ENCODE measurements at places on chromosomes 5 and 9.

DNA sequence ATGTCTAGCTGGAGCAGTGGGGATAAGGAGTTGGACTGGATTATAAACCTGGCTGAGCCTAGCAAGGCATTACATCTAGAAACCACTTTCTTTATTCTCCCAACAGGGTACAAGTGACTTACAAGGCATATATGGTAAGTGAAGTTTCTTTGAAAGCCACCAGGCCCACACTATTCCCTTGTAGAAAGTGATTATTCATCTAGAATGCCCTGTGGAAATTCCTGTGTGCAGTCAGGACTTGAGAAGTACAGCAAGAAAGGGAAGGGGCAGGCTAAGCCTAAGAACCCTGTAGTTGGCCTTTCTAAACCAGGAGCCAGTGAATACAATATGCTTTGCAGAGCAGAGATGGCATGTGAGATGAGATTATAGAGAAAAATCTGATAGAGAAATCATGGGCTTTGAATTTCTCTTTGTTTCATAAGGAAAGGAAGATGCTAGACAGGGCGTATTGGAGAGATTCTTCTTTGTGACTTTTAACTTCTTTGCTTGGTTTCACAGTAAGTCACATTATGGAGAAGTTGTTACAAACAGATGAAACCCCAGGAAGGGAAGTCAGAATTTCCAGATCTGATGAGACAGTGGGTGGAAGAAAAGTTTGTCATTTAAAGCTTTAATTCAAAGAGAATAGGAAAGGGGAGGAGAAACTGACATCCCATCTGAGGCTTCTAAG is 321.7 kb downstream of the NDUFS4 start:
- DNase-seq = no peak

DNA sequence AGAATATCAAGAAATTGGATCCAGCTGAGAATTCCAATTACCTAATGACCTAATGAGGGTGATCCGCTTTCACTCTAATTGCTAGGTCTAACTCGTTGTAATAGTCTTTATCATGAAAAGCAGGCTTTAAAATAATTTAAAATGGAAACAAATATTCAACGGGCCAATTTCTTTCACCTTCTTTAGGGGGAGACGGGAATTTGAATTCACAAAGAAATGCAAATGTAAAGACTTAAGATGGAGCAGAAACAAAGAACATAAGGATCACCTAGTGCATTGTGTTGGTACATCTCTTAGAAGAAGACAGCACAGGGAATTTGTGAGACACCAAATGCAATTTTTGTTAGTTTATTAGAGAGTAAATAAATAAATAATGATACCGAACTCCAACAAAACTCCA is 1.5 kb upstream of the KCNN2 start:
- DNase-seq = no peak

GRCh38 chr5:154756868-154757813 is 2.0 kb downstream of the LARP1 start:
- no peak for DNase-seq

GRCh38 chr5:175824676-175825075 is 46.7 kb upstream of the CPLX2 start:
- DNase-seq = no peak

DNA sequence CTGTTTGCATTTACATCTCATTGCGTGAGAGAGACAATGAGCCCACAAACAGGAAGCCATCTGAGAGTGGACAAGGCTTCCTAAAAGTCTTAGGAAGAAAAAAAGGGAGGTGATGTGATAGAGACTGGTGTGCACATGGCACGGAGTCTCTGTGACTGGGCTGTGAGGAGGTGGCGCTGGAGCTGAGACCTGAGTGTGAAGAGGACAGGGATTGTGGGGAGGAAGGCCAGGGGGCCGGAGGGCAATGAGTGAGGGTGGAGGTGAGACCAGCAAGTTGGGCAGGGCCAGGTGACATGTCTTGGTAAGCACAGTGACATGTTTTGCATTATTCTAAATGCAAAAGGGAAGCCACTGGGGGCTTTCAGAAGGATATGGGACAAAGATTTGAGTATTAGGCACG is 45.0 kb downstream of the TSPAN17 start:
- no peak for DNase-seq

- no peak for DNase-seq
Observed at GRCh38 chr9:13646500-13647021, 367.1 kb upstream of the MPDZ start.

- DNase-seq = no peak
Observed at GRCh38 chr5:32285510-32286138, 27.1 kb downstream of the MTMR12 start.

- no peak for DNase-seq
Observed at GRCh38 chr9:108001237-108001636, 511.7 kb upstream of the KLF4 start.

GRCh38 chr9:37965116-37965515 is 61.2 kb upstream of the SLC25A51 start:
- DNase-seq = no peak

DNA sequence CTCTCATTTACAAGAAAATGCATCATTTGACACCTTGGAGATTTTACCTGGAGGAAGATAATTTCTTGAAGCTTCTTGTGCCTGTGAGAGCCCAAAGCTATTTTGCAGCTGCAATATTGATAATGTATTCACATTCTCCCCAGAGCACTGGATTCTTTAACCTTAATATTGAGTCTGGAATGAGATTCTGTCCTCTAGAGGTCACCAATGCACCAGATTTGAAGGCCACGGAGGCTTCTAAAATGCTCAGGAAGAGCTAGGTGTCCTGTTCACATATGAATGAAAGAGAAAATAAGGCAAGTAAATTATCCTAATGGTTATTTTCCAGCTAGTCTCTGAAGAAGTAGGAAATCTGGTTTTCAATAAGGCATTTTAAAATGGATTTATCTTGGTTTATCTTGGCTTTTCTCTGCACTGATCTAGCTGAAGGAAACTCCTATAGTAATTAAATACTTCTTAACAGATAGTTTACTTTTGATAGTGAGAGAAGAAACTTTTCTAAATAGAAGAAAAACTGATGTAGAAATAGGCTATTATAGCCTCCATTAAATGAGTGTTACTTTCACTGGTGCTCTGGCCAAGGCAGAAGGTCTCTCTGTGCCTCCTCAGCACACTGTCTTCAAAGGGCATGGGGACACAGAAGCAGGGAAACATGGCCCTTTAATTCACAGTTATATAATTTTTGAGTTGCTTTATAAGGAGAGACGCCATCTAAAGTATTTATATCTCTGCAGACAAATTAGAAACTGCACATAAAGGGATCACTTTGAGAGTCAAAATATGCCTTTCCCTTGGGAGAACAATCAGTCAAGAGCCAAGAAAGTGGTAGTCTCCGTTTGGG is 297.0 kb upstream of the ACTBL2 start:
- DNase-seq = no peak

- no peak for DNase-seq
Observed at GRCh38 chr5:62149879-62150278, 156.1 kb upstream of the KIF2A start.

- no peak for DNase-seq
Observed at GRCh38 chr9:97889941-97890887, 32.1 kb downstream of the TRMO start.

DNA sequence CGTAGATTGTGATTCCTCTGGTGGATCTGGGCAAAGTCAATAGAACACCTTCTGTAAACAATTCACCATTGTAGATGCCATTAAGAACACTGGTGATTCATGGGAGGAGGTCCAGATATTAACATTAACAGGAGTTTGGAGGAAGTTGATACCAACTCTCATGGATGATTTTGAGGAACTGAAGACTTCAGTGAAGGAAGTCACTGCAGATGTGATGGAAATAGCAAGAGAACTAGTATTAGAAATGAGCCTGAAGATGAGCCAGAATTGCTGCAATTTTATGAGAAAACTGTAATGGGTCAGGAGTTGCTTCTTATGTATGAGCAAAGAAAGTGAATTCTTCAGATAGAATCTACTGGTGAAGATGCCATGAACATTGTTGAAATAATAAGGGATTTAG is 26.9 kb downstream of the TCERG1 start:
- no peak for DNase-seq

- DNase-seq = no peak
Observed at GRCh38 chr5:140131967-140132409, 6.3 kb downstream of the IGIP start.

GRCh38 chr9:88007291-88007650 is 32.9 kb upstream of the CDK20 start:
- DNase-seq = no peak

- DNase-seq = no peak
Observed at GRCh38 chr5:96778409-96778808, 29.3 kb downstream of the ERAP1 start.

- no peak for DNase-seq
Observed at GRCh38 chr5:110264661-110265060, 461.8 kb downstream of the TMEM232 start.

DNA sequence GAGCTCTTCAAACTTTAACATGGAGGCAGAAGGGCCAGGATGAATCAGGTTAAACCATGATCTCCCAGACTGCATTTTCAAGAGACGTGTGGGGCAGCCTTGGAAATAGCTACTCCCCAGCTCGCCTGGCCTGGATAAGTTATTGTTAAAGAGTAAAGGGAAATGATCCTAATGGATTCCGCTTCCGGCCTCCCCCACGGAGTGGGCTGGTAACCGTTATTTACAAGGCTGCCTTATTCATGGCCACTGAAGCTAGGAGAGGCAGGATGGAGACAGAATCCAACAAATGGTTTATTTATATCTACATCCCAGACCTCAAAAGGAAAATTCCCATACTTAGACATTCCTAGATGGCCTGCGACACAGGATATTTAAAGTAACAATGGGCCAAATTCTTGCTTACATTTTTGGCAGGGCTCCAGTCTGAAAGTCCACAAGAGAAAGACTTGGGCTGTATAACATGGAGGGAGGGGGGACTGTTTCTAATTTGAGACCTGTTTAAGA is 27.9 kb downstream of the SPRY4 start:
- no peak for DNase-seq

- DNase-seq = no peak
Observed at GRCh38 chr9:114829574-114830440, 24.0 kb upstream of the TNFSF15 start.

GRCh38 chr9:116592970-116593369 is 94.1 kb upstream of the TRIM32 start:
- DNase-seq = no peak

DNA sequence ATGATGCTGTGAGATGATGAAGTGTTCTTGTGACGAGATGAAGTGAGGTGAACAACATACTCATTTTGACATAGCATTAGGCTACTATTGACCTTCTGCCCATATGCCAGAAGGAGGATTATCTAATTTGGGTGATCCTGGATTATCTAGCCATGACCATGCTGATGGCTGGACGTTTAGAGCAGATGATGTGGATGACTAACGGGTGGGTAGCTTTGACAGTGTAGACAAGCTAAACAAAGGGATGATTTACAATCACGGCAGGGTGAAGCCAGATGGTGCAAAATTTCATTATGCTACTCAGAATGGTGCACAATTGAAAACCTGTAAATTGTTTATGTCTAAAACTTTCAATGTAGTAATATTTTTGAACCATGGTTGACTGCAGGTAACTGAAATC is 2403.4 kb upstream of the ACO1 start:
- no peak for DNase-seq

DNA sequence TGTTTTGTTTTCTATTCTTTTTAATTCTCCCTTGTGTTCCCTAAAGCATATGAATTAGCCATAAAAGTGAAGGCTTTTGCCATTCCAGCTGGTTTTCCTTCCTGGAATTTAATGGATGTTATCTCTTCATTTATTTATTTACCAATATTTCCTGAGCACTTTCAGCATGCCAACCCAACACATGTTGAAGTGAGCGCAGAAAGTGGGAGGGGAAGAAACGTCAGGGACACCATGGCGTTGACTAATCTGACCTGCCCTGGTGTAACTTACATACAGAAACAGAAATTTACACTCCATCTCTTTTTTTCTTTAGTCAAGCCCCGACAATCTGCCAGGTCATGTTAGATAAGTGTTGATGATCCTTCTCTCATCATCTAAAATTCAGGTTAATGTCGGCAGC is 247.5 kb downstream of the PCSK5 start:
- DNase-seq = no peak

GRCh38 chr5:35383041-35383440 is 152.8 kb upstream of the PRLR start:
- no peak for DNase-seq

GRCh38 chr9:83981126-83981871 is 694 bp downstream of the RMI1 start:
- no peak for DNase-seq

DNA sequence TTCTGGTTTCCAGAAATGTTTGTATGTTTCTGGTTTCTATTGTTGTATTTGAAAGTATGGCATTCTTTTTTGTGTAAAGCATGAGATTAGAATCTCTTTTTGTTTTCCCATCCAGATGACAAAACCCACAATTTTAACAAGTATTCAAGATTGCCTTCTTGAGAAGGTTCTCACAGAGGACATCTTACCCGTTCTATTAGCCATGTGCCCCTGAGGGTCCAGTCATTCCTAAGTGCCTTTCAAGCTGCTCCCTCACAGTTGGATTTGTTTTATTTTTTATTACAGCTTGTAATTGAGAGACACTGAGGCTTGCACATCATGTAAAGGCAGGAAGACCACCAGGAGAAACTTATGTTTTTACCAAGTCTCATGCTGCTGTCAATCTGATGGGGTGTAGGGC is 19.3 kb upstream of the LOX start:
- no peak for DNase-seq

- DNase-seq = no peak
Observed at GRCh38 chr5:58341476-58341875, 118.4 kb downstream of the PLK2 start.

- DNase-seq = no peak
Observed at GRCh38 chr5:95358848-95359247, 32.3 kb upstream of the FAM81B start.

GRCh38 chr9:70435948-70436347 is 21.5 kb upstream of the KLF9 start:
- DNase-seq = no peak

DNA sequence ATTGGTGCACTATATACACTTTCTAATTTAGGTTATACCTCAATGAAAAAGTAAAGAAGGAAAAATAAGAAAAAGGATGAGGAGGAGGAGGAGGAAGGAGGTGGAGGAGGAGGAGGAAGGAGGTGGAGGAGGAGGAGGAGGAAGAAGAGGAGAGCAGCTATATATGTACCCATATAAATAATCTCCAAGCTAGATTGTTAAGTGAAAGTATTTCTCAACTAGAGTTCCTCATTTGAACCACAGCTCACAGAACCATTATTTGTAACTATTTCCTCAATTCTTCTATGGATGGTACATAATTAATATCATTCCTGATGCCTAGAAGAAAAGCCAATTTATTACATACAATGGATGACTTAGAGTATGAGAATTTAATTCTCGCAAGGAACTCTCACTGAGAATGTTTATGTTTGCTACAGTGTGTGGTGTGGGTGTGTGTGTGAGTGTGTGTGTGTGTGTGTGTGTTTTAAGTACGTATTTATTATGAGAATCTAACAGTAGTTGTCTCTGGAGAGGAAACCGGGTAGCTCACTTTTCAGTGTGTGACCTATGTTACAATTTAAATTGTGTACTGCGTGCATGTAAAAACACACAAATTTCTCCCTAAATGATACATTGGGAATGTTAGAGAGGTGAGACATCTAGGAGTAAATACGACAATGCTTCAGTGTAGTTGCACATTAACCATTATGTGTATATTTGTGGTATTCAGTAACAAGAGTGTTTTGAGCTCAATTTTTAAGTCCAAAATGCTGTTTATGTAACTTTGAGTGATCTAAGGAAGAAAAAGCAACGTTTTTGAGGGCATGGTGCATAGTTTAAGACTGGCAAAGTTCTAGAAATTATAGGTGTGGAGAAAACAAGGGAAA is 20.2 kb upstream of the NREP start:
- no peak for DNase-seq

Measured in esophagus squamous epithelium (tissue), 5 donors.